ENCODE measurements at places on chromosomes 5 and 9.

GRCh38 chr9:35757226-35757891 lies 3.3 kb upstream of the MSMP start:
- no peak for DNase-seq

- no peak for DNase-seq
These were observed 60.3 kb downstream of the DUSP1 start for GRCh38 chr5:172710676-172711075.

DNA sequence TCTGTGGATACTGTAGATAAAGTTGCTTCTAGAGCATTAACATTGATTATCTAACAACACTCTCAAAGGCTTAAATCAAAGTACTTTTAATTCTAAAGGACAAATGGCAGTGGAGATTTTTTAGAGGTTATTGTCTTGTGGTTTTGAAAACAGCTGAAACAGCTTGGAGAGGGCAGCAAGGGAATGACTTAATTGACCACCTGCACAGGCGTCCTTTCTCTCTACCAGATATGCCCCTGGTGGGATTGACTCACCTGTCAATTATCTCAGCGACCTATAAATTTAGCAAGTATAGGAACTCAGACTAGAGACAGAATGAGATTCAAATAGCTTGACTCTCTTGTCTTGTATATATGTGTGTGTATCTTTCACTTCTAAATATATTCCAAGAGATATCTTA lies 13.5 kb downstream of the ARL14EPL start:
- no peak for DNase-seq

GRCh38 chr5:95782181-95782580 lies 40.3 kb downstream of the GLRX start:
- no peak for DNase-seq

DNA sequence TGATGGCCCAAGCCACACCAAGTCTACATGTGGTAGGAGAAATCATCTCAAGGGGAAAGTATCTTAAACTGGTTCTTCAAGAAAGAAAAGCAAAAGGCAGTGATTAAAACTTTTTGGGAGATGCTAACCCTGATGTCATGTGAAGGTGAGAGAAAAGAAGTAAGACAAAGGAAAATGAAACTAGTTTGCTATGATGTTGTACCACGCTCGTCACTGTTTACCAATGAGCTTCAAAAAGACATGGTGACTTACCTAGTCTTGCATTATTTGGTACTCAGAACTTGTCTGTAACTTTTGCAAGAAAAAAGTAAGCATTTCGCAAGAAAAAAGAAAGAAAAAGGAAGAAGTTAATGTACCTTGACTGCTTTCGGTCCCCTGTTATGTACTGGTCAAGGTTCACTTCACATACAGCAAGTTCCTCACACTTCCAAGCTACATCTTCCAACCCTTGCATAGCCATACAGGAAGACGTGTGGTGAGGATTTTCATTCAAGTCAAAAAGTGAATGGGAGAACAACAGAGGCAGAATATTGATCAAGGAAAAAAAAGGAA lies 739.3 kb downstream of the NR2F1-AS1 start:
- no peak for DNase-seq

DNA sequence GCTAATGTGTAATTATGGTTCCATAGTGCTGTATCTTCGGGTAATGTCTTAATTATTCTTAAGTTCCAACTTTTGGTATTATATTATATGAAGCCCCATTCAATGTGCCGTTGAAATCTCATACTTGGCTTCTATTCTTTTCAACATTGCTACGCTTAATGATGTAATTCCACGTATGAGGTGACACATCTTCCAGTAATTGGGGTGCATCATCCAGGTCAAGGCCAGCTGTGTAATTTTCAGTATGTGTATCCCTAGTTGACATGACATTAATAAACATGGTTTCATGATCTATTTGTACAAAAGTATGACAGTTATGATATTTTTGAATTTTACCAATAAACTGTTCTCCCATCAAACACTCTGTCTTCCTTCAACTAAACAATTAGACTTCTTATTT lies 546.3 kb downstream of the CTNND2 start:
- no peak for DNase-seq

DNA sequence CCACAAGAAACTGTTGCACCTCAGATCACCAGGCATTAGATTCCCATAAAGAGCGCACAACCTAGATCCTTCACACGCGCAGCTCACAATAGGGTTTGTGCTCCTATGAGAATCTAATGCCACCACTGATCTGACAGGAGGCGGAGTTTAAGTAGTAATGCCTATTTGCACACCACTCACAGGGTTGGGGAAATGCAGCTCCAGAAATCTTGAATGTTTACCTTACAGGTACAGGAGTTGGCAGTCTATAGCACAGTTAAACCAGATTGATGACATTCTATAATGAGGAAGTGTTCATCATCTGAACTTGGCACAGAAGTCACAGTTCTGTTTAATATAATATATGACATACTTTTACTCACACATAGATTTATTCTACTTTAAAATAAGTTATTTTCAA lies 732.2 kb upstream of the ZNF608 start:
- no peak for DNase-seq

DNA sequence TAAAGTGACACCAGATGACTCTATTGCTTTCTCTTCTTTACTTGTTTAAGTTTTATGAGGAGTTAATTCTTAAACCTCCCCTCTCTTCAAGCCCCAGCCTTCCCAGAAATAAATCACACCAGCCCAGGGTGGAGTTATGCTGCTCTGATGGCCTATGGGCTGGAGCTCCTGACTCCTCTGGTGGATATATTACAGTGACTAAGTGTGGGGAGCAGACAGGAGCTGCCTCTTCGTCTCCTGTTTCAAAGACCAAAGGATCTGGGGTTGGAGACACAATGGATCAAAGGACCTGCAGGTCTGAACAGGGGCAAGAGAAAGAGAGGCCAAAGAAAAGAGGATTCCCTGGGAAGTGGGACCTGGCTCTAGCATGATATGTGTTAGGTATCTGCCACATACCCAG lies 312.0 kb upstream of the MSX2 start:
- no peak for DNase-seq

DNA sequence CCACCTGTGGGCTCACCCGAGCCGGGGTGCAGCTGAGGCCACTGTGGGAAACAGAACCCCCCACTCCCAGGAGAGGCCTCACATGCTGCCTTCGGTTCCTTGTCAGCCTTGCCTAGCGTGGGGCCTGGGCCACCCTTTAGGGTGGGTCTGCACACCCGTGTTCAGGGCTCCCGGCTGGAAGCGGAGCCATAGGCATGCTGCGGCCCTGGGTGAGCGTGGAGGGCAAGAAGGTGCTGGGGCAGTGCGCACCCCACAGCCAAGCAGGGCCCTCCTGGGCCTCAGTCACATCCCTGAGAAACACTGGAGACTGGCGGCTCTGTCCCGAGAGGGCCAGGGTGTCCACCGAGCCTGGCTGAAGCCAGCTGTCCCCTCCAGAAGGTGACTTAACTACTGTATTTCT lies 41.9 kb downstream of the GOLM1 start:
- DNase-seq = no peak

- DNase-seq = no peak
These were observed 10.9 kb downstream of the CXXC5 start for GRCh38 chr5:139658928-139659667.

GRCh38 chr5:8550921-8551320 lies 682.0 kb downstream of the MTRR start:
- no peak for DNase-seq

DNA sequence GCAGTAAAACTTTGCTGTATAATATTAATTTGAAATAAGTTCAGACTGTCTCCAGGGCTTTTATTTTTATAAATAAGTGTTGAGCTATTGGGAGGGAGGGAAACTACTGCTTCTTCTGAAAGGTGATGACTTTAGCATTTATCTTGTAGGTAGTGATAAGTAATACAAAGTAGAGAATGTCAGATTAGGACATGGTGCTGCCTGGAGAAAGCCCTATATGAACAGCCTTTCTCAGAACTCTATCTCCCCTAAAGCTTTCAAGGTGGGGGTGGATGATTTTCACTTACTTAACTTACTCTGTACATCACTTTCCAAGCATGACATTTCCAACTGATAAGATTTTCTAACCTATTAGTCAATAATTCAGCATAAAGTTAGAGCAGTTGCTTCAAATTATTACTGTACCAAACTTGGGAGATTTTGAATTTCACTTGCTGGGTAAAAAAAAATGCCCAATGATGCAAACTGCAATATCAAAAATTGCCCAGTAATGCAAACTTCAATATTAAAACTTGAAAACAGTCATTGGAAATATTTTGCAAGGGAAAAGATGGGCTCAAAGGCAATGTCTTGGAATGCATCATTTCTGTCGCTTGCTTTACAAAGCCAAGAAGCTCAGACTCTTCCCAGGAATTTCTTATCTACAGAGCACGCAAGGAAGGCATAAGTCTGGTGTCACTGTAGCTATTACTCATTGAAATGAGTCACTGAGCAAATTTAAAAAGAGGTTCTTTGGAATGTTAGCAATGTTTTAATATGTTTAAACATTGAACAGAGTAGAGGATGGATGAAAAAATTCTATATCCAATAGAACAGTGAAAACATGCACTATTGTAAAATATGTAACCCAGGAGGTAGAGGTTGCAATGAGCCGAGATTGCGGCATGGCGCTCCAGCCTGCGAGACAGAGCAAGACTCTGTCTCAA lies 569.5 kb downstream of the PSAT1 start:
- DNase-seq = no peak

DNA sequence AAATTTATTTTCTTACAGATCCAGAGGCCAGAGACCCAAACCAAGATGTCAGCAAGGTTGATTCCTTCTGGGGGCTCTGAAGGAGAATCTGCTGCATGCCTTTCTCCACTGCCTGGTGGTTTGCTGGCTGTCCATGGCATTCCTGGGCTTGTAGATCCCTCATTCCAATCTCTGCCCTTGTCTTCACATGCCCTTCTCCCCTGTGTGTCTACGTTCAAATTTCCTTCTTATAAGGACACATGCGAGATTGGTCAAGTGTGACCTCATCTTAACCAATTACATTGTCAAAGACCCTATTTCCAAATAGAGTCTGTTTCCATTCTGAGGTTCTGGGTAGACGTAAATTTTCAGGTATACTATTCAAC lies 84.5 kb upstream of the RAI14 start:
- no peak for DNase-seq

- no peak for DNase-seq
These were observed 43.1 kb upstream of the DAB2IP start for GRCh38 chr9:121608168-121608853.

- DNase-seq = no peak
These were observed 54.1 kb upstream of the CTNND2 start for GRCh38 chr5:11958321-11958720.

DNA sequence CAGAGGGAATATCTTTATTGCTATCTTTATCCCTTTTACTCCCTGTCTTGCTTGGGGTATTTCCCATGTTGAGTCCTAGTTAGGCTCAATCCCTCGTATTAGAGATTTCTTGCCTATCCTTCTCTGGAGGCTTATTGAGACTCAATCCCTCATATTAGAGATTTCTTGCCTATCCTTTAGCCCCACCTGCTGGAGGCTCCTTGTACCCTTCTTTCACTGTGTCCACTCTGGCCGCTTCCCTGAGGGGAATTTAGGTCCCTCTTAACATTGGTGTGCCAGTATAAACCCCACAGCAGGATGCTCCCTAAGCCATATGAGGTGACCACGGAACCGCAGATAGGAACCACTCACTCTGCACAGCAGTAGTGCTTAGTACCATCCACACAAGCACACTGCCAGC lies 110.7 kb upstream of the MAMDC2 start:
- DNase-seq = no peak

GRCh38 chr9:14107977-14108376 lies 206.0 kb downstream of the NFIB start:
- DNase-seq = no peak

DNA sequence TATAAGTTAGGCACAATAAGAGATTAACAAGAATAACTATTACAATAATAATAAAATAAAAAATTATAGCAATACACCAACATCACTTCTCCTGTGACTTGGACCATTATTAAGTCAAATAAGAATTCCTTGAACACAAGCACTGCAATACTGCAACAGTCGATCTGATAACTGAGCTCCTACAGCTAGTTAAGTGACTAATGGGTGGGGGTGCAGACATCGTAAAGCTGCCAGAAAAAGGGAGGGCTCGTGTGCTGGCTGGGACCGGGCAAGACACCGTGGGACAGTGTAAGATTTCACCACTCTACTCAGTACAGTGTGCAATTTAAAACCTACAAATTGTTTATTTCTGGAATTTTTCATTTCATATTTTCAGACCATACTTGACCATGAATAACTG lies 78.8 kb downstream of the SNX24 start:
- no peak for DNase-seq

DNA sequence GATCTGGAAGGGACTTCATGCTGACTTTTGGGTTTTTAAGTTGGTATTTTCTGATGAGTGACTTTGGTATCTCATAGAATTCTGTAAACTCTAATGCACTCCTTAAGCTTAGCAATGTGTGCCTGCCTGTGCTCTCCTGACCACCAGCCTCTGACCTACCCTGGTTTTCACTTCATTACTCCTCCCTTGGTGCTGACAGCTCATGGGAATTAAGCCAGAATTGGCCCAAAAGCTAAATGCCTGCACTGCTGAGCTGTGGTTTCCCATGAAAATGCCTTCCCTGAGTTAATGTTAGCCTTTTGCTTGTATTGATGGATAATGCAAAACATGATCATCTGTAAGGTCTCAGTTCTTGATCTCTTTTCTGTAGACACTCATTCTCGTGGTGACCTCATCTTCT lies 308.0 kb downstream of the DOCK8 start:
- DNase-seq = no peak
